Right ventricle myocardium superior (tissue), 1 donor: ENCODE measurements at places on chromosomes 4 and X. TPM values are rescaled to one million over a fixed set of nuclear protein-coding genes. Genes with fewer than 3 reads are reported as not detected.

DNA sequence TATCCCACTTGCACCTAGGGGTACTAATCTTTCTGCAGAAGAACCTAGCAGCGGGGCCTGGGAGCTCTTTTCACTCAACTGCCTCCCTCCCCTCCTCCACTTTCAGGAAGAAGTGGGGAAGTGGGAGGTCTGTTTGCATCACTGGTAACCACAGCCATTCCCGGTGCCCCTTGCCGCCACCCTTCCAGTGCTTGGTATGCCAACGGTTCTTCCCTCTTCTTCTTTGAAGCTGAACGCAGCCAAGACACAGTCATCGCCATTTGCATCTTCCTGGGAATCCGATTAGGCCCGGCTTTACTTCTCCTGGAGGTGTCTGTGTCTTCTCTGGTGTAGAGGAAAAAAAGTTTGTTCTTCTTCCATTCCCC, 47.2 kb upstream of the RBPJ start:
- DNase-seq: peak; percentile 68

ODAPH gene
- total RNA-seq: not detected

DNA sequence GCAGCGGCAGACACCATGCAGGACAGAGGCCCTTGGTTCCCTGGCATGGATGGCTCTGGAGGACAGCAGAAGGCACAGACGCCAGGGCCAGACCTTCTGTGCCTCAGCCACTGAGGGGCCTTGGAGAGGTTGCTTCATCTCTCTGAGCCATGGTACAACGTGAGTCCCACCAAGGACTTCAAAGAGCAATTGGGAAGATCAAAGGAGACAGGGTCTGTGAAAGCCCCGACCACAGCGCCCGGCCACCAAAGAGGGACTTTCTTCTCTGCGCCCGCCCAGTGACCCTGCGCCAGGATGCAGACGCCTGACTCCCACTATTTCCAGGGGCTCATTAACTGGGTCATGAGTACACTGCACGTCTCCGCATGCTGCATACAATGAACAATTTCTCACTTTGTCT, 174.0 kb downstream of the AFAP1 start:
- peak; percentile 9 for DNase-seq

DCAF4L1 gene
- total RNA-seq: 0.19 TPM

DNA sequence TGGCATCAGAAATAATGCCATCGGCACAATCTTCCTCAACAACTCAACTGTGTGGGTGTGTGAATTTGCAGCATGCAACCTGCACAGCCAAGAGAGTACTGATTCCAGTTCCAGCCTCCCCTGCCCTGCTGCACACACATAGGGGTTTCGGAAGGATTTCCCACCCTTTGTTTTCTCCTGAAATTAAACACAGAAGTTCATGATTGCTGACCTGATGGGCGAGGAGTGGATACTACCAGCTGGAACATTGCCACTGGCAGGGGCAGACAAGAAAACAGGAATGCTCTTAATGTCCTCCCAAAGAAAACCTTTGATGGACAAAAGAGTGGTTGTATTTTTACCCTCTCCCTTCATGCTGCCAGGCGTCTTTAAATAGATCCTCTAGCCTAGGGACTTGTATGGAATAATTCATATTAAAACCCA, 4.8 kb downstream of the NDP start:
- no peak for DNase-seq
